CD4-positive, alpha-beta T cell treated with Interleukin-6 at 100 ng/mL for 8 hours (primary cell): ENCODE measurements at places on chromosomes 16 and 17.

DNA sequence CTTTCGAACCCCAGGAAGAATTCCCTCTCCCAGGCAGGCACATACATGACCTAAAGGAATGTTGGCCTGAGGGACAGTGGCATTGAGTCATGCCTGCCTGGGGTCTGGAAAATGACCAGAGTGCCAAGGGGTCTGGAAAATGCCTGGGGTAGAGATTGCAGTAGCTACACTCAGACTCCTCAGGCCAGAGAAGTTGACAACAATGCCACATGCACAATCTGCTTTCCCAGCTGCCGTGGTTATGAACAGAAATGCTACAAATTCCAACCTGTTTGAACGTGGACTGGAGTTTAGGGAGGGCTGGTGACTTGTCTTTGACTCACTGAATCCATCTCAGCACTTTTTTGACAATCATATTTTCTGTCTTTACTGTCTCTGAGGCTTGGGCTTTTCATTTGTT lies 250.0 kb downstream of the ABCC12 start:
- no peak for DNase-seq

DNA sequence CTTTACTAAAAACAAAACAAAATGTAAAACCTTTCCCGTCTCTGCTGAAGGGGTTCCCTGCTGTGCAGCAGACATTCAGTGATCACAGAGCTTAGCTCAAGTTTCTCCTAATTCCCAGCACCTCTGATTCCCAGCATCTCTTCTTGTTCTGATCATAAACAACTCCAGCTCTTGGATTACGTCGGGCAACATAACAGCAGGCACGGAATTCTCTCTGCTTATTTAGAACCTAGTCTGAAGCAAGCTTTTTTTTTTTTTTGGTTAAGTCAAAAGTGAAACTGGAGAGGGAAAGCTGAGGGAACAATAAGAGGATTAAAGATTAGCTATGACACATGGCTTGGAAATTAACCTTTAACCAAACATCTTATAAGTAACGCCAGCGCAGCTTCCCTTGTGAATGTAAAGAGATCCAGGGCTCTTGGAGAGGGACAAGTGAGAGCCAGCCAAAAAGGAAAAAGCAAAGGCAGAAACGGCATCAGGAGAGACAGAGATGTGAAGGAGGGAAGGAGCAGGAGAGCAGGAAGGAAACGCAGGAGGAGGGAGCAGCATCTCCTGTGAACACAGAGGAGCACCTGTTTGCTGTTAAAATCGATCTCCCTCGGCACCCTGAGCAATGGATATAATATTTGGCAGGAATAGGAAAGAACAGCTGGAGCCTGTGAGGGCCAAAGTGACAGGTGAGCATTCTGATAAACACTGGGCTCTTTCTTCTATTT lies at the start of gene BCO1:
Gene BCO1 (plus strand): TSS at position 394 of the 716 bp plus-strand sequence. CDS start 220 bp downstream, at position 614.
- no peak for DNase-seq

DNA sequence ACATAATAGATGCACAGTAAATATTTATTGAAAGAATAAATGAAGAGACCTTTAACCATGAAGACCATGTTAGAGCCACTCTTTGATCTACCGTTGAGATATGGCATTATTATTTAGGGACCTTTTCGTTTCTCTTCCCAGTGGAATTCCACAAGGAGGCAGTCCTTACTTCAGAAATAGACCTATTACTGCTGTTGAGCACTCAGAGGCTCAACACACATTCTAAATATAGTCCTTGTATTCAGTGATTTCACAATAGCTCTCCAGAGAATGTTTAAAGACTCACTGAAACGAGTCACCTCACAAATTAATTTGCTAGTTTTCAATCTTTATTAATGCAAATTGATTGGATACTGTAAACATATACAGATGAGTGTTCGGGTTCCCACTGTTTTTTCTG lies 603.8 kb downstream of the CDH8 start:
- no peak for DNase-seq

- DNase-seq: no peak
Measured at GRCh38 chr17:40828454-40829044, 6.1 kb upstream of the KRT10 start.

GRCh38 chr16:57058291-57058861 lies 34.0 kb upstream of the CPNE2 start:
- DNase-seq: no peak

GRCh38 chr16:88407807-88408206 lies 25.0 kb downstream of the ZNF469 start:
- DNase-seq: no peak

- no peak for DNase-seq
Measured at GRCh38 chr17:7711051-7711755, 6.2 kb downstream of the EFNB3 start.

GRCh38 chr16:84367297-84367680 lies 1.0 kb upstream of the ATP2C2 start:
- no peak for DNase-seq

GRCh38 chr17:57319806-57320205 lies 63.5 kb downstream of the MSI2 start:
- DNase-seq: no peak

GRCh38 chr16:8673611-8674412 lies 605 bp upstream of the ABAT start:
- no peak for DNase-seq

DNA sequence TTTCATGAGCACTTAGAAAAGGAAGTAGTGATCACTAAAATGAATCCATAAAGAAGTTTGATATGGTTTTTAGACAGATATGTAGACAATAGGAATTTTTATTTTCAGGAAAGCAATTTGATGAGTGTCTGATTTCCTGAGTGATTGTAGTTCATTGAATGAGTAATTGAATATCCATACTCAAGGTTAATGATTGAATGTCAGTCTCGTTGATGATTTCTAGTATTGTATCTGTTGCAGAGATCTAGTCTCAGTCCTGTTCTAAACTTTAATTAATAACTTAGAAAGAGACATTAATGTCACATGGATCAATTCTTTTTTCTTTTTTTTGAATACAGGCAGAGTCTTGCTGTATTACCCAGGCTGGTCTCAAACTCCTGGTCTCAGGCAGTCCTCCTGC lies 78.3 kb downstream of the NLK start:
- no peak for DNase-seq

DNA sequence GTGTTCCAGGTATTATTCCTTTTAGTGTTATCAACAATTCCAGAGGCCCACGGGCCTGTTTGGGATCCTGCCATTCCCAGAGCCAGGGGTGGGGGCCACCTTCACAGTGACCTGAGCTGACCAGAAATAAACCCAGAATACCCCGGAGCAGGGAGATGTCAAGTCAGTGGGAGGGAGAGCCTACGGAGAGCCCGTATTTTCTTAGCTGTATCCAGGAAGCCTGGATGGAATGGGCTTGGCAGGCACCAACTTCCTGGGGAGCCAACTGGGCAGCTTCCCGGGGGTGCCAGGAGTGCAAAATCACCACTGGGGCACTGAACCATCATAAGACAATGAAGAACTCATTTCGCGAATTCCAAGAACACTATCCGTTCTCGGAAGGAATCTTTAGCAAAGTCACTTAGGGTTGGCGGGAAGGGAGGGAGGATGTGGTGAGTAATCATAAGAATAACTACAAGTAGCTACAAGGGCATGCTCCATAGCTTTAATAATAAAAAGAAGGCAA lies 13.2 kb upstream of the MRTFB start:
- no peak for DNase-seq

DNA sequence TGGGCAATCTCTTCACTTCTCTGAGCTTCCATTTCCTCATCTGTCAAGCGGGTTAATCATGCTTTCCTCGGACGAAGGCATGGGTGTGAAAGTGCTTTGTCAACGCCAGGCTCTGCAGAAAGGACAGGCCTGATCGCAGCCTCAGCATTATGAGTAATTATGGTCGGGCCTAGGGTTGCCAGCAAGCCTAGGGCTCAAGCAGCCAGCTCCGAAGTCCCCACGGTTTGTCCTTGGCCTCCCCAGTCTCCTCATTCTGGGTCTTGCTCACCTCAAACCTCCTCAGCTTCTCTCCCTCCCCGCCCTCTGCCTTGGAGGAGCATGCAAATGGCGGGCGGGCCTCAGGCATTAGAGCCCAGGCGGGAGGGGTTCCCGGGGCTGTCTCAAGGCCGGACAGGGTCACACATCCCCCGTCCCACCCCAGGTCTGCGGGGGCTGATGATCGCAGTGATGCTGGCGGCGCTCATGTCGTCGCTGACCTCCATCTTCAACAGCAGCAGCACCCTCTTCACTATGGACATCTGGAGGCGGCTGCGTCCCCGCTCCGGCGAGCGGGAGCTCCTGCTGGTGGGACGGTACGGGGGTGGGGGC lies 10.2 kb upstream of the FAM83G start:
- no peak for DNase-seq

- no peak for DNase-seq
Measured at GRCh38 chr17:81470944-81471817, 41.4 kb downstream of the ACTG1 start.

DNA sequence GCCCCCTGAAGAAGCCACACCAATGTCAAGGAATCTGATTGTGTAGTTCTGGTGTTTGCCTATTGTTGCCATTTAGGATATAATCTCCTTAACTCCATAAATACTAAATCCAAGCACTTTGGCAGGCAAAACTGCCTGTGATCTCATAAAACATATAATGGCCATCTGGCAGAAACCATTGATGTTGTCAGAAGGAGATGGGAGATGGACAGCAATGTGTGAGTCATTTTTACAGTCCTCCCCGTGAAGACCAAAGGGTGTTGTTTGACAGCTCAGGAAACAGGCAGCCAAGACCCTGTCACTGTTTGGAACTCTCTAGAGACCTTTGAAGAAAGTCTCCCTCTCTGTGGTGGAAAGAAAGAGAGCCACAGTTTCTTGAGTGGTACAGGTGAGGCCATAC lies 454.1 kb downstream of the HS3ST3B1 start:
- no peak for DNase-seq

DNA sequence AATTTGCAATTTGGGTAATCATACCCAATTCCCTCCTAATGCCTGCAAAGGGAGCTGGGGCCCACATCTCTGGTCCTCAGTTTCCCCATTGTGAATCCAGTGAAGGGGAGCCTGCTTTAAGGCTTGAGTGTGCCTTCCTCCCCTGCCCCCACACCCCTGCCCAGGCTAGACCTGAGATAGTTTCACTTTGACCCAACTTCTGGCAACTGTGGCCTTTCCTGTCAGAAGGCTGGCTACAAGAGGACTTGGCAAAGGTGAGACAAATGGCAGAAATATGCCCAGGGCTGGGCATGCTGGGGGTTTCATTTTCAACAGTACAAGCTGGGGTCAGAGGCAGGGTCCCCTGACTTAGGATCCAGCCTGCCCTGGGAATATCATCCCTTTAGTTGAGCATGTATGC lies 10.0 kb downstream of the SOCS1 start:
- DNase-seq: no peak

GRCh38 chr17:77107506-77108433 lies 33.0 kb upstream of the SEC14L1 start:
- no peak for DNase-seq

DNA sequence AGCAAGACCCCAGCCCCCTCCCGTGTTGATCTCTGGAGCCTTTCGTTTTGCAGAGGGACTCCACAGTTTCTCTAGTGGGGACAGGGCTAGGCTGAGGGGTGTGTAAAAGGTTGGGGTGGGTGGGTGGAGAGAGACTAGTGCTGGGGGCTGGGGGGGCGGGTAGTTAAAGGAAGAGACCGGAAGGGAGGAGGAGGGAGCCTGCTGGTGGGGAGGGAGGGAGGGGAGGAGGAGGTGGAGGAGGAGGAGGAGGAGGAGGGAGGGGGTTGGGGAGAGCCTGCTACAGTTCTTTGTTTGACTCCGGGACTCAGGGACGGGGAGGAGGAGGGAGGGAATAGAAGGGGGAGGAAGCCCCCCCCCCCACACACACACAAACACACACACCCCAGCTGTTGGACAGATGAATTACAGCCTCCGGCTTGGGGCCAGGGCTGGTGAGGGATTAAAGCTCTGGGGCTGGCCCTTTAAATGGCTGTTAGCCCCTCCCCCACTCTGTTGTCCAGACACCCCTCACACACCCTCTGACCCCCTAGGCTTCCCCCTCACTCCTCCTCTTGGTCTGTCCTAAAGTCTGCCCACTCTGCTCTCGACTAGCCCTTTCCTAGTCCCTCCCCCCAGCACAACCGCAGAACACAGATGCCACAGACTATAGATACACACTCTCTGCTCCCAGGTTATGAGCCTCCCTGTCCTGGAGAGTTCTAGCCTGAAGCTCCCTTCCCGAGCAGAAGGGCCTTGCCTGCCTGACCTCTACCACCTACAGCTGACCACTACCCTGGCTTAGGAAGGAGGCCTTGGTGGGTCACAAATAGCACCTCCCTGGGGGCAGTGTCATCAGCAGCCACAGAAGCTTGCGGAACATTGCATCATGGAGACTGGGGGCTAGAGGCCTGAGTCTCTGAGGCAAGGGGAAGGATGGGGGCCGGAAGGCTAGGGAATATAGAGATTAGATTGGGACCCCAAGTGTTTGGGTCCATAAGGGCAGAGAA lies 4.4 kb downstream of the KDM6B start:
- peak; percentile 42 for DNase-seq

DNA sequence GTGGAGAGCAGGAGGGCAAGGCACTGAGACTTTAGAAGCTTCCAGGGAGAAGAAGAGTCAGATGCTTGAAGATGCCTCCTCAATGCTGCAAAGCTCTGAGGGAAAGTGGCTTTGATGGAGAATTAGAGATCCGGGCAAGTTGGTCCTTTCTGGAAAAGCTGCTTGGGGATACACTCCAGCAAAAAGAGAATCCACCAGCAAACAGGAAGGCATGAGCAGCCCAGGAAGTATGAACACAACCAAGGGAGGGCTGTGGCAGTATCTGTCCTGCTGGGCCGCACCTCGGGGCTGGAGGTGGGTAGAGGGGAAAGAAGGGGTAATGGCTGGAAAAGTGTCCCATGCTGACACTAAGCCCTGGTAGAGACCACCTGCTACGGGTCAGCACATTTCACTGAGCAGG lies 5.3 kb downstream of the LMF1 start:
- no peak for DNase-seq

DNA sequence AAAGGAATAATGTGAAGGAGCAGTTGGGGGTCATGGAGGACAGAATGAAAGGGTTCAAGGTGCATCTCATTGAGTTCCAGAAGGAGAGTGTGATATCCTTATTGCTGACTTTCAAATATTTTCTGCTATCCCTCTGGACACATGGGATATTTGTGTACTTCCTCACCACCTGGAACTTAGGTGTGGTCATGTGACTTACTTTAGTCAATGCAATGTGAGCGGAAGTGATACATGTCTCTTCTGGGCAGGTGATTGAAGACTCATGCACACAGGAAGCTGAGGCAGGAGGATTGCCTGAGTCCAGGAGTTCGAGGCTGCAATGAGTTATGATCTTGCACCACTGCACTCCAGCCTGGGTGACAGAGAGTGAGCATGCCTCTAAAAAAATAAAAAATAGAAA lies 36.7 kb upstream of the TANC2 start:
- DNase-seq: no peak

DNA sequence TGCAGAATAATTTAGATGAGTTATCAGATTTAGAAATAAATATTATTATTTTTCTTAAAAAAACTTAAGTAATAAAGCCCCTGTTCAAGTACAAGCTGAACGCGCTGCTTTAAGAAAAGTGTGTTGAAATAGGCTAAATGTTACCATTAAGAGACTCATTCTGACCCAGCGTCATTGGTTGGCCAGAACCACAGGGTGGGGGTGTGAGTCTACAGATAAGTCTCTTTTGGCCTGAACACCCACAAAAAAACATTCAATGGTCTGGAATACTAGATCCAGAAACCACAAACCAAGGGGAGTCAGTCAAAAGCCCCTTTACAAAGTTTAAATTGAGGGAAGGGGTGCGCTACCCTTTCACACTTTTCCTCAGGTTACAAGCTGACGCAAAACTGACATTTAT lies 776.1 kb downstream of the KCNJ2 start:
- DNase-seq: no peak

GRCh38 chr16:2150418-2151187 lies 2.2 kb downstream of the RAB26 start:
- DNase-seq: no peak
